ENCODE measurements at places on chromosomes 11 and 22.
A peak's percentile ranks its signal among the peaks of the same experiment; 100 is the strongest.

GRCh38 chr11:78808923-78809322 lies 234.3 kb upstream of the NARS2 start:
- DNase-seq: no peak

GRCh38 chr22:32987081-32987631 lies 71.0 kb downstream of the SYN3 start:
- no peak for DNase-seq

DNA sequence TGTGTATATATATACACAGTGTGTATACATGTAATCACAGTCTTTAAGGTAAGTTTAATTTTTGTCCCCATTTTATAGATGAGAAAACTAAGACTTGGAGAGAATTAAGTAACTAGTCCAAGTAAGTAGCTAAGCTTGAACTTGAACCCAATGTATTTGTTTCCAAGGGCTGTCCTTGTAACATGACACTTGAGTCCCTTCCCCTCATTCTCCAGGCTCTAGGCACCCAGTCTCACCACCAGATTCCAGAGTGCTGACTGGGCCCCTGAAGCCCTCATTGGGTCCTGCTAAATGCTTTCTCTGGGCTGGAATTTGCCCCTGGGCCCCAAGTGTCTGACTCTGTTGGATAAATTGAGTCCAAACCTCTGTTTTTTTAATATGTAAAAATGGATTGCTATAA lies 45.5 kb downstream of the ADM start:
- DNase-seq: no peak

DNA sequence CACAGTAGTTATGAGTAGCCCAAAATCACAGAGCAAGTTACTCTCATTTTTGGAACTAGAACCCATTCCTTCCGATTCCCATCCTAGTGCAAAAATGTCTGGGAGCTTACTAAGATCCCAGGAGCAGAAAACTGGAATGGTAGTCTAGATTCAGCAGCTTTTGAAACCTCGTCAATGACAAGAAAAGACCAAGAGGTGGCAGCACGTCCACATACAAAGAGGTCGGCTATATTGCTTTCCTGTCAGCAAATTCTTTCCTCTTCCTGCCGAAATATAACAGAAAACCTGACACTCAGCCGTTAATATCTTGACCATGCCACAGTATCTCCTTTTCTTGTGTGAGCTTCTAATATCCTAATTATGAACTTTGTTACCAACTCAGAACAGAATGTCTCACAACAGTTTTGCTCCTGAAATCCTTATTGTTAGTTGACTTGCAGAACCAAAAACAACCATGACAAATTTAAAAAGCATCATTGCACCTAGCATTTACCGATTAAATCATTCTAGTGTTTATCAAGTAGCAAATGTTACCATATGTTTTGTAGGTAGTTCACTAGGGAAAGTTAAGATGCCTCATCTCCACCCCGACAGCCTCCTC lies 92.8 kb upstream of the OR9G4 start:
- no peak for DNase-seq

DNA sequence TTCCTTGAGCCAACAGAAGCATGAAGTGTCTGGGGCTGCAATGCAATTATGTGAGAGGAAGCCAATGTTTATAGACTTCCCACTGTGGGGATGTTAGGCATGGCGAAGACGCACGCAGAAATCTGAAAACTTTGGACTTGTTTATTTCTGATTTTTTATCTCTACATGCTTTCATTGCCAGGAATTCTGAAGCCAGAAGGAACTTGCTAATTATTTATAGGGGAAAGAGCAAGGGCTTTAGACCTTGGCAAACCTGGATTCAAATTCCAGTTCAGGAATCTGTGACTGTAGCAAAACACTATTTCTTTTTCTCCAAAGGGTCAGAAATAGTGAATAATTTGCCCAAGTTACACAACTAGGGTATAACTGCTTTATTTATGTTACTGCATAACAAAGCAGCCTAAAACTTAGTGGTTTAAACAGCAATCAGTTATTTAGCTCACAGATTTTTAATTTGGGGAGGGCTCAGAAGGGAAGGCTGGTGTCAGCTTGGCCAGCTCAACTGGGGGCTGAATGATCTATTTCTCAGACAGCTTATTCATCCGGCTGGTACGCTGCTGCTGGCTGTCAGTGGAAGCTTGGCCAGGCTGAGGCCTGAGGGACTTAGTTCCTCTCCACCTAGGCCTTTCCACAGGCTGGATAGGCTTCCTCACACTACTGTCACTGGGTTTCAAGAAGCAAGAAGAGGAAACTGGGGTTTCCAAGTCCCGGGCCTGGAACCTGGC lies 1.9 kb upstream of the OR6Q1 start:
- no peak for DNase-seq

GRCh38 chr11:110026858-110027626 lies 66.2 kb upstream of the ZC3H12C start:
- peak; percentile 18 for DNase-seq

DNA sequence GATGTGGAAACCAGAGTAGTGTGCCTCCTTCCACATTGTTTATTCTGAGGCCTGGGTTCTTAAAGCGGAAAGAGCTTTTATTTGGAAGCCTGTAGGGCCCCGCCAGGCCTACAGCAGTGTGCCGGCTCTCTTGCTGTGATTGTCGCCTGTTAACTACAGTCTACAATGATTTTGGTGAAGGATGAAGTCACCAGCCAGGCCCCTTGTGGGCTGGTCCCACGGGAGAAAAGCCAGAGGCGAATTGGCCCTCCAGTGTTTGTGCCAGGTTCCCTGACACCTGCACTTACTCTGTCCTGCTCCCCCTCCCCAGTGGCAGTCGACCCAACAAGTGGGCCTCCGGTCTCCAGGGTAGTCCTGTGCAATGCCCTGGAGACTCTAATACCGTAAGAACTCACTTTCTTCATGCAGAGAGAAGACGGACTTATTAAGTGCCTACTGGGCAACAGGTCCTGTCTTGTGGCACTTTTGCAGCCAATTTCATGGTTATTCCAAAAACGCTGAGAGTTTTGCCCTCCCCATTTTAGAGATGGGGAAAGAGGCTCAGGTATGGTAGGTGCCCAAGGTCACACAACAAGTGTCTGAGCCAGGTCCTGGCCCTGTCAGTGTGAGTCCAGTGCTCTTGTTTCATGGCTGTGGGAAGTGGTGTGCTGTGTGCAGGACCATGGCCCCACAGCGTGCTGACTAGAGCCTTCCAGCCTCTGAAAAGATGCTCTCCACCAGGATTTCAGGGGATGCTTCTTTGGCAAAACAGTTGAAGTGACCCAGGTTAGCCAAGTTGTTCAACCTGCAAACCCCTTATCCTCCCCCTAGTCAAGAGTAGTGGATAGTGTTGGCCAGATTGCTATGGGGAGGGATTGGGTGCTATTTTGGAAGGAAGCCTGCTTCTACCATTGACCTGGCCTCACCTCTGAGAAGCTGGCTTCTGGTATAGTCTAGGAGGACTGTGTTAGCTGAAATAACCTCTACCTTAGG lies 1.4 kb downstream of the MICAL2 start:
- DNase-seq: no peak

- DNase-seq: no peak
Observed at GRCh38 chr11:75869661-75870455, 54.8 kb downstream of the UVRAG start.

DNA sequence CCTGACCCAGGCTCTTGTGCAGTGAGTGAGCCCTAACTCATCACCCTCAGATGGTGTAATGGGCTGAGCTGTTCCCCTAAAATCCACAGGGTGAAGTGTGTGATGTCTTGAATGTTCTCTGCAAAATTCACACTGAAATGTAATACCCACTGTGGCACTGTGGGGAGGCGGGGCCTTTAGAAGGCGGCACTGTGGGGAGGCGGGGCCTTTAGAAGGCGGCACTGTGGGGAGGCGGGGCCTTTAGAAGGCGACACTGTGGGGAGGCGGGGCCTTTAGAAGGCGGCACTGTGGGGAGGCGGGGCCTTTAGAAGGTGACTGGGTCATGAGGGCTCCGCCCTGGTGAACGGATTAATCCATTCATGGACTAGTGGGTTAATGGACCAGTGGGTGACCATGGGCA lies 33.0 kb downstream of the CHID1 start:
- no peak for DNase-seq

- DNase-seq: no peak
Observed at GRCh38 chr22:45223304-45224117, 17.2 kb downstream of the KIAA0930 start.

- DNase-seq: no peak
Observed at GRCh38 chr22:50485221-50486131, 1.2 kb upstream of the MIOX start.

GRCh38 chr22:38034884-38035529 lies 22.2 kb upstream of the PICK1 start:
- no peak for DNase-seq

GRCh38 chr11:64934682-64935358 lies 873 bp downstream of the GPHA2 start:
- DNase-seq: no peak

DNA sequence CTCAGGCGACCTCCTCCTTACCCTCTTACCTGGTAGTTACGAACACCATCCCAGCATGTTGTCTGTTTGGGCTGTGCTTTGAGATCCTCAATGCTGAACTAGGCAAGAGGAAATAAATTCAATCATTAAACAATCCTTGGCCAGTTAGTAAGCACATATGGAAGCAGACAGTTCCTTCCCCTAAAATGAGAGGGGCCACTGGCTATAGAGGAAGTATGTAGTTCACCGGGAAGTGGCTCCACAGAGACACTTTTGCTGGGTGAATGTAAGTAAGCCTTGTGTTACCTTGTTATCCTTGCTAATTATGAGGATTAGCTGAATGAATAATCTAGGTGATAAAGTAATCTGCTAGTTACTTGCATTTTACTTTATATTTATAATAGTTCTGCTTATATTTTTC lies 2.9 kb downstream of the THYN1 start:
- no peak for DNase-seq

- DNase-seq: no peak
Observed at GRCh38 chr11:10050561-10050960, 243.5 kb downstream of the SBF2 start.

DNA sequence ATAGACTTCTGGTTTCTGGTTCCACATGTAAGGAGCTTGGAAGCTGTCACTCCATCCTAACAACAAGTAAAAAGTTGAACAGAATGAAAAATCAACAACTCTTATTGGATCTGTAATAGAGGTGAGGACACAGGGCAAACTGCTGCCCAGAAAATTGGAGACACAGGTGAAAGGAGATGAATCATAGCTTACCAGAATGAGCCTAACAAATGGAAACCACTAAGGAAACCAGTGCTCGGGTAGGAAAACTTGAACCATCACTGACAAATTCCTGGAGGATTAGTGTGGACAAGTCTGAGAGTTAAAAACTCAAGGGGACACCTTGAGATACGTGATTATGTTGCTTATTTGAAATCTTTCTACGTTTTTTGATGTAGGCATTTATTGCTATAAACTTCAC lies 52.1 kb downstream of the GDPD4 start:
- DNase-seq: no peak

DNA sequence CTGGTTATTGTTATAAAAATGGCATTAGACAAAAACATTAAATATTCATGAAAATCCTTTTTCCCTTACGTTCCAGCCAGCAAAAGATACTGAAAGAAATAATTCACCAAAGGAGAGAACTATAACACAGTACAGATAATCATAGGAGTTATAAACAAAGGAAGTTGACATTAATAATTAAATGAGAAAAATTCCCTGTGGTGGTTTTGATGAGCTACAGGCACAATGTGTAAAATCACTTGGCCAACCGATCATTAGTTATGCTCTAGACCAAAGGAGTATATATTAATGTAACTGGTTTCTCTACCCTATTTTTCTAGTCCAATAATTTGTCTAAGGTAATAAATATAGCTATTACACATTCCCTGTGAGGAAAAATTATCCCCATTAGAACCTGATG lies 534.7 kb downstream of the CNTN5 start:
- no peak for DNase-seq

DNA sequence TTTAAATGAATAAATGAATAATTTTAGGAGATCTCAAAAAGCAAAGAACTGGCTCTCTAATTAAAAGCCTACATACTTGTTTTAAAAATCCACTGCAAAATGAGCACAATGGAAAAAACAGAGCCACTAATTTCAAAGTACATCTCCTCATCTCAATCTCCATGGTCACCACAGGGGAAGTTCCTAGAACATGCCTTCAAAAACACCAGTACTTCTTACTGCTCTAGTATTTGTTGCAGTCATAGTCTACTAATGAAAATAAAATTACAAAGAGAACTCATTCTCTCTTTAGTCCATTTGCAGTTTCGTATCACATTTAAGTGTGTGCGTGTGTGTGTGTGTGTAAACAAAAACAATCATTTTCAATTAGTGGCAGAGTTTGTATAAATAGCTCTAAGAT lies 54.0 kb downstream of the PIK3C2A start:
- DNase-seq: no peak

DNA sequence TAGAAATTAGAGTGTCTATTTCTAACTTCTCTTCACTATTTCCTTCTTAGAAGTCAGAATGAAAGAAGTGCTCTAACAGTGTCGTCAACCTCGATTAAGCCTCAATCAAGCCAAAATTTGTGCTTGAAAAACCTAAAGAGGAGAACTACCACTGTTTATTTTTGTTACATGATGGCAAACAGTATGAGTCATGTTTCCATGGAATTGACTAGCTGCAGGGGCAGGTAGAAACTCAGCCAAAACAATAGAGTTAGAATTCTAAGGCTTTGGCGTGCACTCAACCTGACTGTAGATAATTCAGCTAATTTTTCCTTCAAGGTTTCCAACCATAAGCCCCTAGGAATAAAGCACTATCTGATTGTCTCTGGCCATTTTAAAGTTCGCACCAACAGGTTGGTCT lies 415.9 kb downstream of the ETS1 start:
- no peak for DNase-seq

- no peak for DNase-seq
Observed at GRCh38 chr11:115659061-115659963, 155.1 kb upstream of the CADM1 start.

- DNase-seq: no peak
Observed at GRCh38 chr11:119389611-119390254, 8.2 kb upstream of the USP2 start.

- no peak for DNase-seq
Observed at GRCh38 chr11:13009921-13010748, 1.0 kb downstream of the RASSF10 start.
